Neural crest cell (in vitro differentiated cells): ENCODE measurements at places on chromosomes 1 and 21.

DNA sequence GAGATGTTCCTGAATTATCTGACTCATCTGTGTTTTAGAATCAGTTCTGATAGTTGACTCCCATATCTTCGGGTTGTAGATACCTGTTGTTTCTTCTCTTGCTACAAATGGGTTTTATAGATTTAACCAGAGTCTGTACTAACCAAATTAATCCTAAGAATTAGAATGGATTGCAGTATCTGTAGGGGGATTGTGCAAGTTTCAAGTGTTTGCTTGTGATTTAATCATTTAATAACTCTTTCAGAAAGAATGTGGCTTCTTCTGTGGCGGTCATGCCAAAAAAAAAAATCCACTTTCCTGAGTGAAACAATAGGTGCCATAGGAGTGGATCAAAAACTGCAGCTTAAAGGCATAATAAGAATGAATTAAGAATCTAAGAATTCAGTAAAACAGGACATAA is 9.4 kb downstream of the IPO9 start:
- no peak for DNase-seq

DNA sequence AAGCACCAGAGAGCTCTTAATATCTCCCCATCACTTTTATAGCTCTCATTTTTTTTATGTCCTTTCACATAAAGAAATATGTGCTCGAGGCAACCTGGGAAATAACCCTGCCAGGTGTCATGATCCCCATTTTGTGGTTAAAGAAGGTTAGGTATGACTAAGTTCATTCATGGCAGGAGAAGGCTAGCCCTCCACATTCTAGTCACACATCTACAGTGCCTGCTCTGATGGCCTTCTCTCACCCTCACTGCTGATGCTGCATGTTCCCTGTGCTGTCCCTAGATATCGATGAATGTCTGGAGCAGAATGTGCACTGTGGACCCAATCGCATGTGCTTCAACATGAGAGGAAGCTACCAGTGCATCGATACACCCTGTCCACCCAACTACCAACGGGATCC is 187.5 kb downstream of the TPR start:
- no peak for DNase-seq

- no peak for DNase-seq
These were observed 2.6 kb downstream of the FCRL3 start for GRCh38 chr1:157697781-157698569.

DNA sequence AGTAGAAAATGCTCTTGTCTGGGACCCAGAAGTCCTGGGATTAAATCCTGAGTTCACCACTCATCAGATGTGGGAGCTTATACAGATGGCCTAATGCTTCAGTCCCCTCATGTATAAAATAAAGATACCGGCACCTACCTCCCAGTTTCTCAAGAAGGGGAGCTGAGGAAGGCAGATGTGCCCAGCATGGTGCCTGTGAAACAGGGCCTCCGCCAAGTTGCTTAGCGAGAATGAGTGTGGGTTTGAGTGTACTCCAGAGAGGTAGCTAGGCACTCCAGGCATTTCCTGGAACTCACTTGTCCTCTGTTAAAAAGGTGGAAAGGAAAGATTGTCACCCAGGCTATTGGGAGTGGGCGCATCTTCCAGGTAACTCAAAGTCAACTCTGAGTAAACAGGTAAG is 37.8 kb downstream of the IER5 start:
- no peak for DNase-seq

DNA sequence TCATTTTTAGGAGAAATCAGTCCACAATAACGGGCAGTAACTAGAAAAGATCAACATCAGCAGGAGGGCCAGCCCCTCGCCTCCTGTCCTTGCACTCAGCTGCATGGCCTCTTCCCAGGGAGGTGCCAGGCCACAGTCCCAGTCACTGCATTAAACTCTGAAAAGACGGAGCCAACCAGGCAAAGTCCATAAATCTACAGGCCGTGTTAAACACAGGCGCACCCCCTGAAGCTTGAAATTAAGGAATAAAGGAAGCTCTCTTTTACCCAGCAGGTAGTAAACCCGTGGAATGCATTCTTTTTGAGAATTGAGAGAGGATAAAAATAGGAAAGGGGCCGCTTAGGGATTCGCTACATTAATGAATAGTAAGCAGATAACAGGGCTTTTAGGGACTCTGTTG is 18.4 kb downstream of the H6PD start:
- DNase-seq = no peak

GRCh38 chr1:188949701-188950100 is 1528.0 kb downstream of the BRINP3 start:
- DNase-seq = no peak

DNA sequence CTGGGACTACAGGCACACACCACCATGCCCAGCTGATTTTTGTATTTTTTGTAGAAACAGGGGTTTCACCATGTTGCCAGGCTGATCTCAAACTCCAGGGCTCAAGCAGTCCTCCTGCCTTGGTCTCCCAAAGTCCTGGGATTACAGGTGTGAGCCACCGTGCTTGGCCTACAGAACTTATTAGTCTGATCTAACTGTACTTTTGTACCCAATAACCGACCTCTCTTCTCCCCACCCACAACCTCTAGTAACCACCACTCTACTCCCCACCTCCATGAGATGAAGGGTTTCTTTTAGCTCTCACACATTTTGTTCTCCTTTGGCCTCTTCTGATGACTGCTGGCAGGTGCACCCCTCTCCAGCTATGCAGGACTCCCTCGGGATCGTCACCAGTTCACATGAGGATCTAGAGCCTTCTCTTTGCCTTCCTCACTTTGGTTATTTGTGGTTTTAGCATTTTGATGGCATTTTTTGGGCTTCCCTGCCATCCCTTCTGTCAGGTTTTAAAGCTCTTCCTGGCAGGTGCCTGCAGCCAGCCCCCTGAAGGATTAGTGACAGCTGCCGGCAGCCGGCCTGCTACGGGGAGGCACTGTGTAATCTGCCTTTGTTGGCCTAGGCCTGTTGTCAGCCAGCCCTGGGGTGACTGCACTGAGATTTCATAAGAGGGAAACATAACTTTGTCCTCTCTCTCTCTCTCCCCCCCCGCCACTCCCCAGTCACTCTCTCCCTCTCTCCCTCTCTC is 99.8 kb upstream of the ATP1A1 start:
- DNase-seq = no peak

DNA sequence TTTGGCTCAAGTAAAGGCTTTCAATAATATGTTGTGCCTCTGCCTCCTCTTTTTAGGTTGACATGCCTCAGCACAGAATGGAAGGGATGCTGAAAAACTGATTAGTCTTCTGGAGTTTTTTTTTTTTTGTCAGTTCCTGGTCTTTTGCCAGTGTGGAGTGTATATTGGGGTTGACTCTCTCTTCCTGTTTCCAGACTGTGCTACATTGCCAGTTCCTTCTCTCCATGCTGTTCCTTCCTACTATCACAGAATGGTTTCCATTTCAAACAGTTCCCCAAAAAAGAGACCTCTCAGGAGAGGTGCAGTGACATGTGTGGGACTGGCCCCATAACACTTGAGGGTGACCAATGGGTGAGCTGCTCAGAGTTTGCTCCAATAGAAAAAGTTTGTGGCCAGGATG is 101.7 kb upstream of the ETV3 start:
- no peak for DNase-seq

DNA sequence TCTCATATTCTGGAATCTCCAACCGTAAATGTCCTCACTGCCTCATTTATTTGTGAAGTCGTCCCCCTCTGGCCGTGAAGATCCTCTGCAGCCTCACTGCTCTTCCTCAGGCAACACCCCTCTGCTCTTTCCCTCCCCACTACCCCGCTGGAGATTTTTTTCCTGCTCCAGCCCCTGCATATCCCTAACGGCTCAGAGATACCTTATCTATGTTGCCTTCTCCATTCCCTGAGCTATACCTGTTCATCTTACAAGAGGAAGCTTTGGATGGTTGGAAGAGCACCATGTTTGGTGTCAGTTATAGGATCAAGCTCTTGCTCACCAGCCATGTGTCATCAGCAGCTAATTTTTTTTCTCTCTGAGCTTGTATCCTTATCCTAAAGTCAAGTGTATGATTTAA is 26.4 kb downstream of the LRRC8B start:
- no peak for DNase-seq

DNA sequence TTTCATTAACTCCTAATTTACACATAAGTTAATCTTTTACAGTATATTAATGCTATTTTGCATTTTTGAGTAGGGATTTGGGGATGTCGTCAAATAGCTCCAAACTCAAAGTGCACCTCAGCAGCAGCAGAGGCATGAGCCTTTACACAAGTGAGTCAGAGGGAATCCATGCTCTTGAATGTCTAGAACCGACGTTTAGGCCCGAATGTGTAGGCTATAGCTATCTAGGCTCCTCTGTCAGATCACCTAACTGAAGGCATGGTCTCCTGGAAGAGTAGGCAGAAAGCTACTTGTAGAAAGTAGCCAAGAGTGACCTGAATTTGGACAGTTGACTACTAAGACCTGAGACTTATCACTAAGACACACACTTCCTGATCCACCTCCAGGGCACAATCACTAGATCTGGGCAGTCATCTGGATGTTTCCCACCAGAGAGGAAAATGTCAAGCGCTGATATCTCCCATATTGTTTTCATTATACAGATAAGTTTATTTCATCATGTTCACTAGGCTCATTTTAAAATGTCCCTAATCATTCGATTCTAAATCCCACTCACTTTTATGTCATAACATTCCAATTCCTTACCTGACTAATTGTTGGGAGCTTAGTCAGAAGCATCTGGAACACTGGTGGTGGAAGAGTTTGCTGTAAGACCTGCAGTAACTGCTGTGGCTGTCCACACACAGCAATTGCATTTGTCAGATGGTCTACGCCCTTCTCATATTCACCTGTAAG is 15.3 kb downstream of the TOMM20 start:
- DNase-seq = no peak

DNA sequence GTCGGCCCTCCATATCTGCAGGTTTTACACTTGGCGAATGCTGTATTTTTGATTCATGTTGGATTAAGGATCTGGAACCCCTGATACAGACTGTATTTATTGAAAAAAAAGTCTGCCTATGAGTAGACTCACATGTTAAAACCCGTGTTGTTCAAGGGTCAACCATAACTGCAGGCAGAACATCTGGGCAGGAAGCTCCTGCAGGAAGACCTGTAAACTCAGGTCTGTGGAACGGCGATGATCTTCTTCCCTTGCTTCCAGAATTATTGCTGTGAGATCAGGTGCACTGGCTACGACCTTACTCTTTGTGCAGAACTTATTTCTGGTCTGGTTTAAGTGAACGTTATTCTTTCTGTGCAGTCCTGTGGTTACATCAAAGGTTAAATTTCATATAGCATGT is 96.6 kb downstream of the DISC1 start:
- no peak for DNase-seq

DNA sequence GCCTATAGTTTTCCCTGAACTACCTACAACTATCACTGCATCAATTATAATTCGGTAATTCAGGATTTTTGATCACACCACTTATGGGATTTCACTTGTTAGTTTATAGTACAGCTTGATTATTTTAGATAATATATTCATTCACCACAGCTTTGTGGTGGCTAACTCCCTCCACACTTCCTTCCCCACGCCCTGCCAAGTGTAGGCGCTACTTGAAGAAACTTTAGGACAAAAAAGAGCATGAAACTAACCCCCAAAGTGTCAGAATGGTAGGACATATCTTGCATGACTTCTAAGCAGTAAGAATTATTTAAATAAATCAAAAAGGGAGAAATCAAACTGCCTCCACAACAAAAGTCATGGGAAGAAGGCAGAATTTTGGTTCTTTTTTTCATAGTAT is 70.1 kb downstream of the LHX9 start:
- DNase-seq = no peak

- DNase-seq = peak; percentile 61
These were observed 30.3 kb upstream of the CBR3 start for GRCh38 chr21:36104317-36105300.

GRCh38 chr1:59751004-59751395 is 63.7 kb upstream of the HOOK1 start:
- no peak for DNase-seq

- DNase-seq = no peak
These were observed 18.8 kb downstream of the PLEKHM2 start for GRCh38 chr1:15702722-15703550.

DNA sequence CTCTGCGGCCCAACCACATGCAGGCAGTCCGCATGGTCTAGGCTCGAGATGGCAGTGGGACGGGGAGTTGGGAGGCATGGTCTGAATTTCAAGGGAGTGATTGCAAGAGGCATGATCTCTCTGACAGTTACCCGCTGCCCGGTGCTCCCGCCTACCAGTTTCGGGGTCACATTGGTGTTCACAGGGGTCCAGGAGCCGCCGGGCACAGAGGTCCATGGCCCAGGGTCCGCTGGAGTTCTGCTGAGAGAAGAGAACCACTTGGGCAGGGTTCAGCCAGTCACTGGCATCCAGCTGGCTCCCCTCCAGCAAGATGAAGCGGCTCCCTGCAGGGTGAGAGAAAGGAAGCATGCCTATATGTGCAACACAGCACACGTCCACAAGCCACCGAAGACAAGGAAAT is 141.3 kb downstream of the ASTN1 start:
- DNase-seq = no peak

- DNase-seq = no peak
These were observed 35.8 kb downstream of the GREM2 start for GRCh38 chr1:240575981-240576662.

DNA sequence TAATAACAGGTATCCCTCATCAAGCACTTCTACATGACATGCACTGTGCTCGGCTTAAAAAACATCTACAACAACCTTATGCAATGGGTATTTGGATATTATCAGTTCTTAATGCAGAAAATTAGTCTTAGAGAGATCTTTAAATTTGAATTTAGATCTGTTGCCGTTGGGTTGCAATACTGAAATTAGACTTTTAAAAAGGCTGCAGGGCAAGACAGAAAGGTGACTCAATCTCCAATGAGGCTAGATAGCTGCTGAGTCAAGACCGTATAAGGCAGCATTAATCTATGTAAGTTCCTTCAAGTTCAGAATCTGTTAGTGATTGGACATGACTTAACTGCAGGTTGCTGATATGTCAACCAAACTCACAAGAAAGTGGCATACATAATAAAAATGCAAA is 37.3 kb downstream of the OLFM3 start:
- no peak for DNase-seq

- no peak for DNase-seq
These were observed 28.6 kb downstream of the AK4 start for GRCh38 chr1:65176591-65176990.

GRCh38 chr1:228314658-228315483 is 91.8 kb downstream of the TRIM11 start:
- DNase-seq = no peak

DNA sequence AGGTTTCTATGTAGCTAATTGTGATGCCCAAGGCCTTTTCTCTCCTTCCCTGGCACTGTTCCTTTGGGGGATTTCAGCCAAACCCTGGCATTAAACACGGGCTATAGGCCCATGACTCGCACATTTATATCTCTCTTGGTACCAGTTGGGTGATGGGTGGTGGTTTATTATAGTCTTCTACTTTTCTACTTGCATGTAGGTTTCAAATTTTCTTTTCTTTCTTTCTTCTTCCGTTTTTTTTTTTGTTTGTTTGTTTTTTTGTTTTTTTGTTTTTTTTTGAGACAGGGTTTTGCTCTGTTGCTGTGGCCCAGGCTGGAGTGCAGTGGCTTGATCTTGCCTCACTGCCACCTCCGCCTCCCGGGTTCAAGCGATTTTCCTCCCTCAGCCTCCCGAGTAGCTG is 1.1 kb downstream of the IL10RB start:
- no peak for DNase-seq
